D341Med (cell line): ENCODE measurements at places on chromosomes 4 and X.

GRCh38 chr4:114386637-114387233, 211.9 kb upstream of the UGT8 start:
- DNase-seq = peak; percentile 21

GRCh38 chr4:109026588-109026987, 263.7 kb upstream of the ETNPPL start:
- DNase-seq = no peak

- no peak for DNase-seq
These were observed 160.6 kb downstream of the BCOR start for GRCh38 chrX:39936886-39937770.

DNA sequence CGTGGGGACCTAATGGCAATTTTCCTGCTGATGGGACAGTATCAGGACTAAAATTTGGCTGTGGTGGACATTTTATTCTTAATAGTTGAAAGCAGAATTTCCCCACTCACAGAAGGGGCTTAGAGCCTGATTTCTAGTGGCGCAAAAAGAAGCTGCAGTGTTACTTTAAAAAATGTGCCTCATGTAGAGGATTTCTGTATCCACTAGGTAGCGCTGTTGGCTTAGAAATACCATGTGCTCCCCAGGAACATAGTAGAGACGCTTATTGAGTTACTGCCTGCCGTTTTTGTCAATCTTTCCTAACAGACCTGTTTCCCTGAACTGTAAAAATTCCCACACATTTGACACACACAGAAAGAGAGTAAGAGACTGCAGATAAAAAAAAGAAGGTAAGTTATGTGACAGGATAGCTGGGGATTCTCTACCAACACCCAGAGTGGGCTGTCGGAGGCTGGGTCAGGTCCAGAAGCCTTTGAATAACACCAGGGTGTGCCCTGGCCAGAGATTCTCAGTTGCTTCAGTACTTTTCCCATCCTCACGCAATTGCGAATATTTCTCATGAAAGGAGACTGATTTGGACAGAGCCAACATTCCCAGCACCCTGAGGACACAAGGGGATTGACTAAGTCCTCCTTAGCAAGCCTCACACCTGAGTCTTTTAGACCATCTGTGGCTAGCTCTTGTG, 88.4 kb downstream of the ZXDA start:
- DNase-seq = peak; percentile 43

DNA sequence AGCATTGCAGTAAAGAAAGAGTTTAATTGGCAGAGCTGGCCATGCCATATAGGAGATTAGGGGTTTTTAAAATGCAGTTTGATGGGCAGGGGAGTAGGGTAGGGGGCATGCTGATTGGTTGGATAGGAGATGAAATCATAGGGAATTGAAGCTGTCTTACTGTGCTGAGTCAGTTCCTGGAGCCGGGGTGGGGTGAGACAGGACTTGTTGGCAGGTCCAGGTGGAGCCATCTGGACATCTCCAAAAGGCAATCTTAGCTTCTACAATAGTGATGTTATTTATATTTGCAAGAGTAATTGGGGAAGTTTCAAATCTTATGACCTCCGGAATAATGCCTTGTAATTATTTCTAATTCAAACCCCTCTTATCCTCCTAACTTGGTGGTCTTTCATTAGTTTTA, 32.4 kb upstream of the PGM2 start:
- DNase-seq = no peak

DNA sequence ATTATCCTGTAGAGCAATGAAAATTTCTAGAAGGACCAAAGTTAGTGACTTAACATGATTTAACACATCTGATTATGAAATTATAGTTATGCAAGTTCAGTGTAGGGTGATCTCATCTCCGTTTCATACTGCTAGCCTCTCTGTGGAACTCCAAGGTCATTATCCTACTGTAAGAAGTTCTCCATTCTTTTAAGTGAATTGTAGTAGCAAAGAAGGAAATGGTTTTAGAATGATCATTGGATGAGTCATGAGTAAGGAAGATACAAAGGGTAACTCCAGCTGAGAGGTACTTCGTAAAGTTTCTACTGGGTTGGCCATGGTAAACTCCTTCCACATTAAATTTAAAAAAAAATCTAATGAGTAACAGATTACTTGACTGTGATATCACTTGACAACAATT, 215.0 kb upstream of the GIMD1 start:
- DNase-seq = no peak

DNA sequence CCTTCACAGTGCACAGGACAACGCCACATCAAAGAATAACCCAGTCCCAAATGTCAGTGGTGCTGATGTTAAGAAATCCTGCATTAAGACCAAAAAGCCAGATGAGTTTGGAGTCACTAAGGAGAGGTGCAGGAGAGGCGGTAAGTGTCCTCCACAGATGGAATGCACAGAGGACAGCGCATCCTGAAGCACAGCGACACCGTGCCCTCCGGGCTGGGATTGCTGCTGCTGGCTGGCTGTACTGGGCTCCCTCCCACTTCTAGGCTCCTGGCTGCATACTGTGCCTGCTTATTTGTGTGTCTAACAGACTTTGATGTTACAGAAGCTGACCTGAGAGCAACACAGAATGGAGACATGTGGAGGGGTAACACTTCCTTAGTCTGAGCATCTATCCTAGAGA, 325.6 kb upstream of the BOD1L1 start:
- DNase-seq = no peak

GRCh38 chrX:69510137-69510715, 6.1 kb downstream of the NALF2 start:
- DNase-seq = no peak

DNA sequence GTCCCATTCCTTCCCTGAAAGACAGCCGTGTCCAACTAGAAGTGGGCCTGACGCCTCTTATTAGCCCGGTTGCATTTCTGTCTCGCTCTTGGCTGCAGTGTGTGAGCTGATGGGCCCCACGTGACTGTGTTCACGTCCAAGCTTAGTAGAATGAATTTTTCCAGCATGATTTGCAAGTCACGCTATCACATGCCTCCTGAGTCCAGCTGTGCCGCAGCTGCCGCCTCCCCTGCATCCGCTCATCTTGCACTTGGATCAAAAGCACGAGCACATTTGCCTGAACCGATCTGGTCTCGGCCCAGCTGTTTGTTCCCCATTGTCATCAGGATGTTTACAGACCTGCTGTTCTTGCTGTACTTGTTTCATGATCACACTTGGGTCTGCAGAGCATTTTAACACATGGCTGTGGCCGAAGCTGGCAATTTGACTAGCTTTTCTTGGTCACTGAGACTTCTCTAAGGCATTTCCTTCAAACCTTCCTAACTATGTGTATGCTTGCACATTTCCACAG, 126.5 kb downstream of the KIT start:
- DNase-seq = no peak

DNA sequence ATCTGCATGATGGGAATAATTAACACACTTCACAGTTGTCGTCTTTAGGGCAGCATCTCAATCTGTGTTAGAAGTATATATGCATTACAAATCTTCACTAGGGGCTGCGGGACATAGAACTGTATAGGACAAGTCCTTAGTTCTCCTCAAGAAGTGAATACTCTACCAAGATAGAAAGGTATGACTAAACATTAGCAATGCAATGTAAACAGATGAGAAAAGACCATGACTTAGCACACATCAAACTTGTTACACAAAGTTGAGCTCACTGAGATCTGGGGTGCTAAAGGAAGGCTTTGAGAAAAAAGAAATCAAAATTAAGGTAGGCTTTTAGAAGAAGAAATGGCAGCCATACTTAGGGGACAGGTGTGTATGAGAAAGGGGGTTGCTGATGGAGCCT, 182.1 kb upstream of the MAP3K15 start:
- DNase-seq = no peak

DNA sequence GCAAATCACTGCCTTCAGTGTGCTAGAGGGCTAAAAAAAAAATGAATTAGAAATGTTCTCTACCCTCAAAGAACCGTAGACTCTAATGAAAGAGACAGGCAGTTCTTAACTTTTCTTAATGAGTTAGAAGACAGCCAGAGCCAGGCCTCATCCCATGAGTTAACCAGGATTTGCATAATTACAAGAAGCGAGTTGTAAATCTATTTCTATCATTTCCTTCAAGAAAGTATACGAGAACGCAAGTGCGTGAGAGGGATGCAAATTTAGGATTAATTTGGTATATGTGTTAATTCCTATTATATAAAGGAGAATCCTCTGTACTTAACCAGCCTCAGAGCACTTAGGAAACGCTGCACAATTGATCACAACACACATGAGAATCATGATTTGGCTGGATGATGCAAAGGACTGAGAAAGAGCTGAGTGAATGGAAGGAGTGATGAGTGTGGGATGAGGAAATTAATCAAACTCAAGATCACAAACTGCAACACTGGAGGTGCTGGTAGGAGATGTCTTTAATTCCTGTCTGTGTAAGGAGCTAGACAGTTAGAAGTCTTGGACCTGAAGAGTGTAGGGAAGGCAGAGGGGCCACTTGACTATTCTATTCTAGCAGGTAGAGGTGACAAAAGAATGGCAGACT, 157.2 kb downstream of the ATP10D start:
- no peak for DNase-seq

GRCh38 chr4:1255151-1255550, 6.2 kb upstream of the CTBP1 start:
- DNase-seq = no peak

GRCh38 chr4:105022811-105023667, 123.6 kb upstream of the TET2 start:
- DNase-seq = no peak

- no peak for DNase-seq
These were observed 44.7 kb downstream of the USO1 start for GRCh38 chr4:75769036-75769435.
